ENCODE measurements at places on chromosomes 7 and 10.

DNA sequence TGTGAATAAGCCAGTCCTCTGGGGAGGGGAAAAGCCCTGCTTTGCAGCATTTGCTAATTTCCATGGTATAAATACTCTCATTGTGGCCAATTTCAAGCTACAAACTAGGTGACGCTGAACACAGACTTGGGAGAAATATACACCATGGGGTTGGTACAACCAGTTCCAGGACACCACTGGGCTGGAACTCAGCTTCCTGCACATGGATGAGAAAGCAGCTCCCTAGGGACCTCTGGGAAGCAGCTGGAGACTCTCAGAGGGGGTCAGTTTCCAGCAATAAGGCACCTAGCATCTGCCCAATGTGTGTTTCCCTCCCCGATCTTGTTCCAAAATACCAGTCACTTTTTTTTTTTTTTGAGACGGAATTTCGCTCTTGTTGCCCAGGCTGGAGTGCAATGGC, 56.8 kb upstream of the WDR11 start:
- DNase-seq: no peak

DNA sequence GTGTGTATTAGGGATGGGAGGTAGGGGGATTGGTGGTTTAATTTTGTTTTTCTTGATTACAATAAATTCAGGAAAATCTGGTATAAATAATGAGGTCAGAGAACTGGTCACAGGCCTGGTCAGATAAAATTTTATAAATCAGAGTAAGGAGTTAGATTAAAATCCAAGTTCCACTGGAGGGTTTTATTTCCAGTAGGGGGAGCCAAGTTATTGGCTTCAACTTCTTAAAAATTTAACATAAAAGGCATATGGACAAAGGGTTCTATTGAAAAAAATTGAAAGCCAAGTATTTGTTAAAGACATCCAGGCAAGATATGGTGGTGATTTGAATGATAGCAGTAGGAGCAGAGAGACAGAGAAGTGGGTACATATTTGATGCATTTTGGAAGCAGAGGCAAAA, 763.3 kb downstream of the SORCS1 start:
- DNase-seq: no peak

DNA sequence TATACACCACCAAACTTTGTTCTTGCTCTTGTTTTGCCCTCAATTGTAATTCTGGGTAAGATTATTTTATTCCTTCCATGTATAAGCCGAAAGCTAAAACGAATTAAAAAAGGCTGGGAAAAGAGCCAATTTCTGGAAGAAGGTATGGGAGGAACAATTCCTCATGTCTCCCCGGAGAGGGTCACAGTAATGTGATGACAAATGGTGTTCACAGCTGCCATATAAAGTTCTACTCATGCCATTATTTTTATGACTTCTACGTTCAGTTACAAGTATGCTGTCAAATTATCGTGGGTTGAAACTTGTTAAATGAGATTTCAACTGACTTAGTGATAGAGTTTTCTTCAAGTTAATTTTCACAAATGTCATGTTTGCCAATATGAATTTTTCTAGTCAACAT, 12.5 kb upstream of the CFAP69 start:
- no peak for DNase-seq

DNA sequence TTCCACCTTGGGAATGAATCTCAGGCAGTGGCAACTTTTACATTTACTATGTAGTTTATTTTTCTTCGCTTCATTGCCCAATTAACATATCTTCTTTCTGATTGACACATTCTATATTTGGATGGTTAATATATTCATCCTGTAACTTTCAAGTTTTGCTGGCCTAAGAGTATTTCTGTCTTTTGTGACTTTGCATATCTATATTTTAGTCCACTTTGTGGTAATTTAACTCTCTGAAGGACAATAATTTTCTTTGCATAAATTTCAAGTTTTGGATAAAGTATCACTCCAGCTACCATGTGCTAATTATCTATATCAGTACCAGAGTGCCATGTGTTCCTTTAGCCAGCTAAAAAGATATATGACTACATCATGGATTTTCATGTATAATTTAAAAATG, 151.5 kb upstream of the KAT6B start:
- DNase-seq: no peak

DNA sequence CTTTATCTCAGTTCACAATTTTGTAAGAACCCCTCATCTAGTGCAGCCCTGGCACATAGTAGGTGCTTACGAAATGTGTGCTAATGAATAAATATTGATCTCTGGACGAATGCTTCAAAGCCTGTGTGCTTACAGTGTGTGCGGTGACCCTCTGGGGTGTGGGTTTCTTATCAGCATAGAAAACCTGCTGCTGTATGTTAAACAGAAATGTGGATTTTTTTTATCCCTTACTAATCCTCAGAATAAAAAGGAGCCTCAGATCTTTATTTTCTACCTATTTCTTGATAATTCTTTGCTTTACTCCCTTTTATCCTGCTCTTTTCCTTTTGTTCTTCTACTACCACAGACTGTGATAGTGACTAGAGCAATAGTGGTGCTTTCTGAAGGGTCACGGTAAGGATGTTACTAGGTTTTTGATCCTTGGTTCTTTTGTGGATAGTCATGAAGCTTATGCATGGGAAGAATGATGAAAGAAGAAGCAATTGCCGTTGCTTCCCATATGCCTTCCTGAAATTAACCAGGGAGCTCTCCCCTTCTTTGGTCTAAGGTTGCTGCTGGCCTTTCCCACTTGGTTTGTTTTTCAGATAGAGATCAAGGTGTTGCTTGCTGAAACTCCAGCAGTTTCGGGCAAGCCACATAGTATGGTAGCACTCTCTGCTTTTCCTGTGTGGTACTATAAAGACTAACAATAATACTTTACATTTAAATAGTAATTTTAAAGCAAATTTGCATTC, 44.7 kb downstream of the SPAG6 start:
- no peak for DNase-seq

Measured in activated CD8-positive, alpha-beta memory T cell treated with anti-CD3 and anti-CD28 coated beads, Interleukin-2, amount 50 U/mL, for 4 hours (primary cell).